ENCODE measurements at places on chromosomes 5 and 9.

GRCh38 chr5:169142264-169142970, 158.5 kb downstream of the SLIT3 start:
- DNase-seq: no peak

- DNase-seq: peak; percentile 53
Measured at GRCh38 chr9:136107155-136107952, 11.3 kb downstream of the TMEM250 start.

DNA sequence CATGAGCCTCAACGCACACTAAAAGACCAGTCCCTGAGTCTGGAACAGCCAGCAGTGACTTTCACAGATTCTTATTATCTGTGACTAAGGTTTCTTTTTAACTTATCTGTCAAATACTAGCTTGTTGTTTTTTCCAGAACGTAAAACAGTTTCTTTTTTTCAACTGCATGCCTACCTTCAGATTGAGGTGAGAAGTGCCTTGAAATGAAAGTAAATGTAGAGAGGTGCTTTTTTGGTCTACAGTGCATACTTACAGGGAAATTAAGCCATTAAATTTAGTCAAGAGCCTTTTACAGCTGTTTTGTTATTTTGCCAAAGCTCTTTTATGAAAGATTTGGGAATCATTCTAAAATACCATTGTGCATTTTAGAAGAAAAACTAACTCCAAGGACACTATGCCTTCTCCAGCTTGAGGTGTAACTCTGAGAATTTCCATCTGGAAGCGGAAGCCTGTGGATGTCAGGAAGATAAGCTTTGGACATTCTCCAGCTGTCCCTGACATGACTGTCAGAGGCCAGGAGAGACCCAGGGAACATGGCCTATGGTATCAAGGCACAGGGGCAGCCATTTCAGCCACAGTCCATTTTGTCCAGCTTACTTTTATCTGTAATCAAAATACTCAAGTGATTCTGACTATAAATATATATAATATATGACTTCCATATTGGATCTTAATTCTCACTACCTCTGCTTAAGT, 230.3 kb downstream of the GLIS3 start:
- no peak for DNase-seq

DNA sequence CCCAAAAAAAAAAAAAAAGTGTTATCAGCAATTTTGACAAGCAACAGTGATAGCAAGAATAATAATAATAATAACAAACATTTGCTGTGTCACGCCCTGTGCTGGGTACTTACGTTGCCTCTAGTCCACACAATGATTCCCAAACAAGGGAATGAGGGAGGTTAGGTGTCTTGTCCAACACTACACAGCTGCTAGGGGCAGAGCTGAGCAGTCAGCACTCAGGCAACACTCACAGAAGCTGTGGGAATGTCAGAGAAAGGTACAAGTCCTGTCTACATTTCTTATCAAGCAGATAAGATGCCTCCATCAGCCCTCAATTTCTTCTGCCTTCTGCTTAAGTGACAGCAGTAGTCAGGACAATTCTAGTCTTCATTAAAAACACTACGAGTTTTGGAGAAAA, 111.0 kb downstream of the DNAH5 start:
- no peak for DNase-seq

DNA sequence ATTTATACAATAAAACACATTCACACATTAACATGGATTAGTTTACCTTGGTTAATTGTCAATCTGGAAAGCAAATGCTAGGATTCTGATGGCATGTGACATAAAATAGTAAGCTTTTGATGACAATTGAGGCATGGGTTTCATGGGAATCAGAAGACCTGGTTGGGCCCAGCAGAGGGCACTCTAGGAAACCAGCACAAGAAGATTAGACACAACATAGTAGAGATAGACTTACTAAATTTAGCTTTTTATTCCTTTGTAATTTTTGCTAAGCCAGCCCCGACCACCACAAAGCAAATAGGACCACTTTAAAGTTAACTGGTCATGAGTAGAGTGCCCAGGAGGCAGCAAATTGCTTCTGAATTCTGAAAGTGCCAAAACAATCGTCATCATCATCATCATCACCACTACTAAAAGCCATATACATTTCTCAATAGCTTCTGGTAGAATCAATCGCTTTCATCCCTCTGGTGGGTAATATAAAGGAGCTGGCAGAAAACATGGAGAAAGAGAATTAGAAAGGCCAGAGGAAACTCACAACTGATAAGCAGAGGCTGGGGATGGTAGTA, 163.2 kb downstream of the ARRDC3 start:
- peak; percentile 13 for DNase-seq
